ENCODE measurements at places on chromosomes 7 and 10.

DNA sequence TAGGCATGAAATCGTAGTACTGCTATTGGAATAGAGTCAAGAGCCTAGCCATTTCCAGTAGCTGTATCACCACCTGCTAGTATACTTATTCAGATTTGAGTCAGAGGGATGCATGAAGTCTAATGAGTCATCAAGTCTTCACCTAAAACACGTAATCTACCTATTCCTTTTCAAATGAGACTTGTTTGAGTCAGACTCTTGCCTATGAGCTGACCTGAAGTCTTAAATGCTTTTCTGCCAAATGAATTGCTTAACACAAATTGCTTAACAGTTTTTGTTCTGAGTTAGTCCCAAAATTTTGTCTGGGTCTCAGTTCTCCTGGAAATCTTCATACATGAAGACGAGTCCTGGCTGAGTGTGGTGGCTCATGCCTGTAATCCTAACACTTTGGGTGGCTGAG is 165.2 kb downstream of the GNAT3 start:
- DNase-seq = no peak

DNA sequence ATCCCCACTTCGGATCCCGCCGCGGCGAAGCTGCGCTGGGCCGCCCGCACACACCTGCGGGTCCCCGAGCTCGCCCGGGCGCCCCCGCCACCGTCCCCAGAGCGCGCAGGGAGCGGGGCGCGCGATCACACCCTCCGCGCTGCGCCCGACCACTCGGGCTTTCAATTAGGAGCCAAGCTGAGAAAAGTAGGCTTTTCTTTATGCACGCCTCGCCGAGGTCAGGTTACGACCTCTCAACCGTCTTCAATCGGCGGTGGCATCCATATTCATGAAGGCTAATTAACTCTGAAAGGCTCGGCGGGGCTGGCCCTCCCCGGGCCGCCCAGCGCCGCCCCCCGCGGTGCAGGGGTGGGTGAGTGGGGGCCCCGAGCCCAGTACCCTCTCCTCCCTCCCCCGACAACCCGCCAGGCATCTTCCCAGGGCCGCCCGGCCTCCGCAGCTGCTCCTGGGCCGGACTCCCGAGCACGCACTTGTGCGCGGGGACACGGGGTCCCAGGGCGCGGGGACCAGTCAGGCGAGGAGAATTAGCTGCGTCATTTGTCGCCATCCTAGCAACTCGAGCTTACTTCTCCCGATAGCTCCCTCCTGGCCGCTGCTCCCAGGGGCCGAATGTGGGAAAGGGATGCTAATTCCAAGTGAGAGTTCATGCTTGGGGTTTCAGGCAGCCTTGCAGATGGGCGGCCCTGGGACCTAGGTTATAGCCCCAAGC is 155.5 kb upstream of the LYZL2 start:
- peak; percentile 51 for DNase-seq

DNA sequence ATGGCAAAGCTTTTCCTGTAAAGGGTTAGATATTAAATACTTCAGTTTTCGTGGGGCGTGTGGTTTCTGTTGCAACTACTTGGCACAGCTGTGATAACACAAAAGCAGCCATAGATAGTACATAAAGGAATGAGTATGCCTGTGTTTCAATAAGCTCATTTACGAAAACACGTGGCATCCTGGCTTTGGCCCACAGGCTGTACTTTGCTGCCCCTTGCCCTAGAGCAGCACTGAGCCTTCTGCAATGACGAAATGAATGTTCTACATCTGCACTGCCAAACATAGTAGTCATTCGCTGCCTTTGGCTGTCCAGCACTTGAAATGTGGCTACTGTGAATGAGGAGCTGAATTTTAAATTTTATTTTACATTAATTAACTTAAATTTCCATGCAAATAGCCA is 376.2 kb upstream of the TPK1 start:
- DNase-seq = no peak

DNA sequence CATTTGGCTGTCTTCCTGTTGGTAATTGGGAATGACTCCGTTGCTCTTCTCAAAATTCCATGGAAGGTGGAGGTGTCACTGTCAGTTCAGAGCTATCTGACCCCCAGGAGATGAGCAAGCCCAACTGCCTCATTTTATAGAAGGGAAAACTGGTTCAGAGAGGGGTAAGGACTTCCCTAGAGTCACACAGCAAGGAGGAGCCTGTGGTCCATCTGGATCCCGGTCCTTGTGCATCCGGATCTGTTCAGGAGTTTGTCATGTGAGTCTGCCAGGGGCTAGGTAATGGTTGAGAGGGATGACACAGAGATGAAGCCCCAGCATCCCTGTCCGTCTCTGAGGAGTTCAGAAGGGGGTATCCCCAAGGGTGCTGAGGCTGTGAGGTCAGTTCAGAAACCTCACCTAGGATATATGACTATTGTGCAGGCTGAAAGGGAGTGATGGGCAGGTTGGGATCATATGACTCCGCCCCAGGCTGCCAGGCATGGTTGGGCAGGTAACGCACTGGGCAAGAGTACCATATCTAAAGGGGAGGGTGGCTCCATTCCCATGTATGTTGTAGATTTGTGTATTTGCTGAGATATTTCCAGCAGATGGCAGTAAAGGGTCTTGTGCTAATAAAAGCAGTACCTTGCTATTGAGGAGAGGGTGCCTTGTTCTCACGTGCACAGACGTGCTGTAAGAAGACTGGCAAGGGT is 16.0 kb upstream of the SLC29A3 start:
- DNase-seq = peak; percentile 65

DNA sequence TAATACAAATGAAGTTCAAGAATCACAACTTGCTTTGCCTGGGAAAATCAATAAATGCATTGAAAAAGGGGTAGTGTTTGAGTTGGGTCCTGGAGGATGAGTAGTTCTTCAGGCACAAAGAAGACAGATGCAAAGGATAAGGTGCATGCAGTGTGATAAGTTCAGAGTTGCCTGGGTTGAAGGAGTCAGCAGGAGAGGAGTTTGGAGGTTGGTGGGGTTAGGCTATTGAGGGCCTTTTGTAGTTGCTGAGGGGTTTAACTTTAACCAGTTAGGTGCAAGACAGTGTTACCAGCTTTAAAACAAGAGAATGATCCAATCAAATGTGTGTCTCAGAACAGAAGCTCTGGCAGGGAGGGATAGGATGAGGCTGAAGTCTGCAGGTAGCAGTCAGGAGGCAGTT is 44.3 kb upstream of the GLCCI1 start:
- DNase-seq = no peak

DNA sequence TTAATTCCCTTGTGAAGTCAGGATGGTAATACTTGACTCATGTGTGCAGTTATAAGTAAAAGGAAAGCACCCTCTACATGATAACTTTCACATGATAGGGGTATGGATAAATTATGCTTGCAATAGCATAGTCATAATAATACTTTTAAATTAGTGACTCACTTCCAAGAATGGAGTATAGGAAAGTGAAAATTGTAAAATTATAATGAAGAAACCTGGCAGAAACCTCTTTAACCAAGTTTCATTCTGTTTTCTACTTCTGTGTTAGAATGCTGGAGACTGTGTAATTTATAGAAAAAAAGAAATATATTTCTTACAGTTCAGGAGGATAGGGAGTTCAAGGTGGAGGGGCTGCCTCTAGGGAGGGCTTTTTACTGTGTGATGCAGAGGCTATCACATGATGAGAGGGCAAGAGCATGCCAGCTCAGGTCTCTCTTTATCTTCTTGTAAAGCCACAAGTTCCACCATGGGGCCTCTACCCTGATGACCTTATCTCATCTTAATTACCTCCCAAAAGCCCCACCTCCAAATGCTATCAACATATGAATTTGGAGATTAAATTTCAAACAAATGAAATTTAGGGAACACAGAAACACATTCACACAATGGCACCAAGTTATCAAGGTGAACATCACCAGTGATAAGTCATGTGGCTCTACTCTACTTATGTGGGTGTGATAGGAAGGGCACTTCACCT is 43.2 kb downstream of the HDAC9 start:
- DNase-seq = peak; percentile 40
